ENCODE measurements at places on chromosomes 2 and 18.

GRCh38 chr18:56799756-56800155, 148.6 kb downstream of the WDR7 start:
- no peak for DNase-seq

GRCh38 chr2:221310730-221311129, 261.4 kb downstream of the EPHA4 start:
- no peak for DNase-seq

- no peak for DNase-seq
Measured at GRCh38 chr2:2579814-2580213, 248.7 kb upstream of the MYT1L start.

- peak; percentile 34 for DNase-seq
Measured at GRCh38 chr2:190847504-190848081, 33.0 kb upstream of the GLS start.

DNA sequence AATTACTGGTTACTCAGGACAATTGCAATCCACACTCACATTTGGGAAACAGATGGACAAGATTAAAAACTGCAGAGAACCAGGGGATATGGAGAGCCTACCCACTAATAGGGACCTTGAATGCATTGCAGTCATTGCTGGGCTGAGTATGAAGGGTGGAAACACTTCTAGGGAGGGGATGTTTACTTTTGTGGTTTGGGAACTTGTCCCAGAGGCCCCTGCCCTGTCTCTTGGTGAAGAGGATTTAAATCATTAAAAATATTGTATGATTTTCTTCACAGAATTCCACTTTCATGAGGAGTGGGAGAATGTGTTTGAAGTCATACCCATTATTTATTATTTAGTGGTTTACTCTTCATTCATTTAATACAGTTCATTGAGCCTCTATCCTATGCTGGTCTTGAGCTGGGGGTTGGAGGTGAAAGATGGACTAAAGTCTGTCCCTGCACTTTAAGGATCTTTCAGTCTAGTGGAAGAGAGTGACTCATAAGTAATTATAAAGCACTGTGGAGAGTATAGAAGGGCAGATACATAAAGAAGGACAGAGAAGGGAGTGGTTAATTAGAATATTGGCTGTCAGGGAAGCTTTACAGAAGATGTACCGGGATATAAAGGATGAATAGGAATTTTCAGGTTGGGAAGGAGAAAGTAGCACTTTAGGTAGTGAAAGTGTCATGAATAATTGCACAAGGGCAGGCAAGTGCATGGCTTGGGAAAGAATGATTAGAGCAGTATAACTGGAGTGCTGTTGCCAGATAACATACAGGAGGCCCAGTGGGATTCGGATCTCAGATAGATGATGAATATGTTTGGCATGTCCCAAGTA, 313.4 kb downstream of the LPIN1 start:
- DNase-seq, result peak; percentile 30

DNA sequence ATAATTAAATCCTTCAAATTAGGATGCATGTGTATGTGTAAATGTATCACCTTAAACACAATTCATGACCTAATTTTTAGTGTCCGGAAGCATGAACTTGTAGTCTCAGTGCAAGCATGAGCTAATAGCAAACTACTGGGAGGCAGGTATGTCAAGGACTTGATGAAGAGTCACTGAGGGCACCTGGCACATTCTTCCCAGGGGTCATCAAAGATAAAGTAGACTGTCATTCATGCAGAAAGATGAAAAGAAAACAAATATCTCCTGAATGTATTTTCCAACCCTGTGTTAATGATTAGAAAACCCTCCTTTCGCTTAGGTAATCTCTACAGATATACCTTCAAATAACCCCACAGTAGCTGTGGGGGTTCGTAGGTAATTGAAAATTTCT, 234.9 kb downstream of the SOCS6 start:
- DNase-seq, result no peak

DNA sequence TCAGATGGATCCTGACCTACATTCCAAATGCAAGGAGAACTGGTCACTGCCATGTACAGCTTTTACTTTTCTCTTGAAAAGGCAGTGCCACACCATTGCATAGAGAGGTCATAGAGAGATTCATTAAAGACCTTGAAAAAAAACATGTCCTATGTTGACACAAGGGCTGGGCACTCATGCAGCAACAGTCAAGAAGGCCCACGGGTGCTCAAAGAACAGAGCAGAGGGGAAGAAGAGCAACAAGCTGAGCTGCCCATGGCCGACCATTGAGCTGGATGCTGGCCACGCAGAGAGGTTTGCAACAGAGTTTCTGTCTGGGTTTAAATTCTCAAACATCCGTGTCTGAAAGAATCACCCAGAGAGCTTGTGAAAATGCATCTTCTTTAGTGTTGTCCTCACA, 99.1 kb downstream of the ADD2 start:
- no peak for DNase-seq

- DNase-seq, result no peak
Measured at GRCh38 chr2:156602552-156602933, 166.4 kb downstream of the GPD2 start.

- DNase-seq, result no peak
Measured at GRCh38 chr2:96404446-96405373, 69.1 kb downstream of the NCAPH start.

GRCh38 chr2:112151271-112151670, 13.1 kb downstream of the FBLN7 start:
- no peak for DNase-seq

DNA sequence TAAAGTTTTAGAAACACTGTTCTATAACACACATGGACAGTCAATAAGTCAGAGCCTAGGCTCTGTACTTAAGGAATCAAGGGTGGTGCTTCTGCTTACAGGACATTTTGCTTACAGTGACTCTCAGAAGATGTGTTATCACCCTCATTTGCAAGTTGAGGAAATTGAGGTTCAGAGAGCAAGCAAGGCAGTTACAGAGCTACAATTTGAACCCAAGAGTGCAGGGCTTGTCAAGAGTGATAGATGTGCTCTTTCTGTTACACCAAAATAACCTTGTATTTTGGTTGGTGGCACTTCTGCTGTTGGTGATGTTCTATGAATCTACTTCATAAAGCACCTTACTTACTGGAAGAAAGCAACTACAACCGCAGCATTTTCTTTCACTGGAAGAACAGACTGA, 170.2 kb downstream of the THADA start:
- DNase-seq, result no peak

GRCh38 chr2:197852108-197852507, 47.7 kb downstream of the PLCL1 start:
- no peak for DNase-seq

DNA sequence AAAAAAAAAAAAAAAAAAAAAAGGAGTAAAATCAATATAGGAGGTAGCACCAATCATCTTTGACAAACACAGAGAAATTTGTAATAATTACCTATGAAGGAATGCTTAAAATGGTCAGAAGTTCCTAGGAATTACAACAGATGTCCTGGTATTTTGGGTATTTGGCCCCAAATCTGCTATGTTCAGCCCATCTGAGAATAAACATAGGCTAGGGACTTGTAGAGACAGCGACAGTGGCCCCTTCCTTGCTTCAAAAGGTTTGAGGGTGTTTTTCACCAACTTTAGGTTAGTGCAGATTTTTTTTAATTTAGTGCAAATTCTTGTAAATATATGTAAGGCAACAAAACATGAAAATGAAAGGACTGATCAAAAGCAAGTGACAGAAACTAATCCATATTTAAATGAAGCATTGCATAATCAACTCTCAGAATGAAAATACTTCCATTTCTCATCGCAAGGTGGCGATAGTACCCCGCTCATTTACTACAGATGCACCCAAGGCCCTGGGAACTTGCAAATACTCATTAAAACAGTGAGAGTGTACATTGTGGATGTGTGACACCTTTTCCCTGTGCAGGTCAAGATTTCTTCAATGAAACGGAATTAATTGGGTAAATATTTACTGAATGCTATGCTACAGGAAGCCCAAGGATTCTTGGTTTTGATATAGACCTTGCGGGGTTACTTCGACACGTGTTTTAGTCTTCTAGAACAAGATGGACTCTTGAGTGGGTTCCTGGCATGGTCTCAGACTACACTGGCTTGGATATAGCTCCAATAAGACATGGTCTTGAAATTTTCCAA, 44.6 kb downstream of the FAM124B start:
- peak; percentile 50 for DNase-seq

DNA sequence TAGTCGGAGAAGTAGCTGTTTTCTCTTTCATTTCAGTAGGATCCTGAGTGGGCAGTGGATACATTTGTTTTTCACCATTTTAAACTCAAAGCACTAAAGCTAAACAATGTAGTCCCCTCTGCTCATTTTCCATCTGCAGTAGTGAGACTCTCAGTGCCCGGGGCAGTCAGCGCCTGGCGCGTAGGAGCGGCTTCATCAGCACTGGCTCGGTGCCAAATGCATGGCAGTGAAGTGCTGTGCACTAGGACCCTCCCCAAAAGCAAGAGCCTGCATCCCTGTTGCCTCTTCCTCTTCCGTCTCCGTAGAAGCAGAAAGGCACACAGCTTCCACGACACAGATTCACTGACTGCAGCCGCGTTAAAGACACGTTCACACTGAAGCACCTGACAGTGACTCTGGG, 19.0 kb upstream of the ESPNL start:
- DNase-seq, result no peak

GRCh38 chr2:168935810-168936581, 34.9 kb downstream of the G6PC2 start:
- peak; percentile 46 for DNase-seq

GRCh38 chr18:52319424-52319983, 20.5 kb upstream of the DCC start:
- DNase-seq, result no peak

DNA sequence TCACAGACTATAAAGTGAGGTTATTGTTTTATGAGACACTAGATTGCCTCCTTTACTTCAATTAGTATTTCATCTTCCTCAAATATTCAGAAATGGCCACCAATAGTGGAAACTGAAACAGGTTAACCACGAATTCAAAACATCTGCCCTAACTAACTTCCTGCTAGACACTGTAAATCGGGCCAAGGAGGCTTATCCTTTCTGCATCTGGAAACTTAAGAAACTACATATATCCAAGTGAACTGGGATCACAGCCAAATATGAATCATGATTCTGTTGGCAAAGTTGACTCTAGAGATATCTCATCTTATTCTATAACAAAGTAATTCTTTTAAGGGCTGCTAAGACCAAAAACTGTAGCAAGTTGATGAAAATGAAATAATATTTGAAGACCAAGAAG, 136.6 kb upstream of the ZC3H15 start:
- DNase-seq, result peak; percentile 51

- DNase-seq, result peak; percentile 33
Measured at GRCh38 chr2:9800975-9801726, 42.1 kb upstream of the TAF1B start.

DNA sequence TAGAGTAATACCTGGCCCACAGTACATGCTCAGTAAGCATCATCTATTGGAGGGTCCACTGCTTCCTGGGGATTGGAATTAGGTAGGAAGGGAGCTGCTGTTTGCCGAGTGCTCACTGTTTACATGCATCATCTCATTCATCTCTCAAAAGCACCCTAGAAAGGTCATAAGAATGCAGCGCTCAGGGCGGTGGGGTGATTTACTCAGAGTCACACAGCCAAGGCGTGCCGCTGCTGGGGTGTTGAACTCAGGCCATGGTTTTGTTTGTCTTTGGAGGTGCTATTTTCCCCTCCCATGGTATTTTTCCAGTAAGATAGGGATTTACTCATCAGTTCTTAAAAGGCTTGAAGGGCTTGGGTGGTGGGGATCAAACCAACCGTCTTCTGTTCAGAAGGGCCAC, 227.5 kb downstream of the LDLRAD4 start:
- no peak for DNase-seq

GRCh38 chr2:45763255-45763654, 111.8 kb downstream of the PRKCE start:
- no peak for DNase-seq

GRCh38 chr2:234406085-234406484, 90.8 kb downstream of the ARL4C start:
- DNase-seq, result no peak

- no peak for DNase-seq
Measured at GRCh38 chr18:77762014-77762413, 512.4 kb downstream of the GALR1 start.

- no peak for DNase-seq
Measured at GRCh38 chr18:29434650-29435049, 1257.7 kb upstream of the CDH2 start.

DNA sequence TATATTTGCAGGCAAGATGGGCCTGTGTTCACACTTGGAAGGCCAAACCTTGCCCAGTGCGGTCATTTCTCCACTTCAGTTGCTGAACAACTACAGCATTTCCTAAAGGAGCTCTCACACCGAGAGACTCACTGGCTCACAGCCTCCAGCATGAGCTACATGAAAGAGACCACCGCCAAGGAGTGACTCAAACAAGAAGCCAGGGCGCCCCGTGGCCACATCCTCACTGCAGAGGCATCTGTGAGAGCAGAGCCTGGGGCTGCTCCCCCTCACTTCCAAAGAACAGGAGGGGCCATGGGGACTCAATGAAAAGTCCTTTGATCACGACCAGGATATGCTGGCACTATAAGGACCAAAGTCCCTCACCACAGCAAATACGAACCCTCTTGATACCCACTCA, 50.0 kb downstream of the TMEM163 start:
- DNase-seq, result no peak

DNA sequence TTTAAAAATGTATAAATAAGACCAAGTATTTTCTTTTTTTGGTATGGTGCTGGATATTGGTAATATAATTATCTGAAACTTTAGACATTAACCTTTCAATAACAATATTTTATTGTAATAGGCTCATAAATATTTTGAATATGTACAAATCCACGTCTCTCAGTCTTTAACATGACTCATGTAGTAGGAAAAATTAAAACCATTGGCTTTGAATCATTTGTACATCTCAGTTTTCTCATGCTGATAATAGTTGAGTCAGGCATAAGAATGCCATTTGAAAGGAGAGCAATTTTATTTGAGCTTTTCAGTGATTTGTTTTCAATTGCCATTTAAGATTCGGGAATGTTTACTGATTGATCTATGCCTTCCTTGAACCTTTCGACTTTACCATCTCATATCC, 364.8 kb downstream of the TGIF1 start:
- DNase-seq, result peak; percentile 46

GRCh38 chr2:67660871-67661270, 263.7 kb downstream of the ETAA1 start:
- no peak for DNase-seq

- DNase-seq, result no peak
Measured at GRCh38 chr18:78607221-78607620, 372.4 kb upstream of the SALL3 start.

GRCh38 chr2:232966122-232966521, 46.9 kb downstream of the NGEF start:
- no peak for DNase-seq

GRCh38 chr2:105929516-105929915, 184.8 kb downstream of the NCK2 start:
- no peak for DNase-seq

- DNase-seq, result no peak
Measured at GRCh38 chr2:106584304-106584954, 97.3 kb downstream of the CD8B2 start.

Measured in HFFc6 (cell line).